ENCODE measurements at places on chromosomes 6 and 20.
A peak's percentile ranks its signal among the peaks of the same experiment; 100 is the strongest.

DNA sequence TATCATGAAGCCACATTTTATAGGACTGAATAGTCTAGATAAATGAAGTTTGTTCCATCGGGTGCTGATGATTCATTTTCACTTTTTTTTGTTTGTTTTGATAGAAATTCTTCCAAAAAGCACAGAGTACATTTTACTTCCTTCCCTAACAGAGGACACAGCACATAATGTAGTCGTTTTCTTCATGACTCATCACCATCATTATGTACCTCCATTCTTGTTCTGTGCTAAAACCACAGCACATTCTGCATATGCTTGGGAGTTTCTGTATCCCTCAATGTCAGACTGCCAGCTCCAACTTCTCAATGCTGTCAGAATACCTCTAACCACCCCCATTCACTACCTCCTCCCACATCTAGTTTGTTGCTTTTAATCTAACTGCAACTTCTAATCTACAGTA is 1004.9 kb upstream of the ADGRB3 start:
- no peaks in the 10 kb centered on the region for H3K27me3 ChIP-seq
- no peak overlapping the region for H3K27ac ChIP-seq
- DNase-seq: no peak

- H3K4me1 ChIP-seq: no peaks in the 10 kb centered on the region
- DNase-seq: no peak
- H3K27ac ChIP-seq: no peak overlapping the region
- H3K4me3 ChIP-seq: no peak overlapping the region
Measured at GRCh38 chr6:156315146-156315545, 462.0 kb upstream of the ARID1B start.

- H3K4me1 ChIP-seq: peaks cover 17% of the 10 kb centered on the region
- peaks cover 83% of the 10 kb centered on the region for H3K27me3 ChIP-seq
- no peaks in the 10 kb centered on the region for H3K36me3 ChIP-seq
- no peak overlapping the region for H3K27ac ChIP-seq
- H3K4me3 ChIP-seq: no peak overlapping the region
Measured at GRCh38 chr6:34149831-34150400, 4.0 kb upstream of the GRM4 start.

GRCh38 chr6:44733126-44733525 is 345.6 kb downstream of the CDC5L start:
- H3K36me3 ChIP-seq: no peaks in the 10 kb centered on the region
- no peaks in the 10 kb centered on the region for H3K4me1 ChIP-seq
- no peak overlapping the region for H3K4me3 ChIP-seq
- H3K27ac ChIP-seq: no peak overlapping the region
- H3K27me3 ChIP-seq: no peaks in the 10 kb centered on the region

DNA sequence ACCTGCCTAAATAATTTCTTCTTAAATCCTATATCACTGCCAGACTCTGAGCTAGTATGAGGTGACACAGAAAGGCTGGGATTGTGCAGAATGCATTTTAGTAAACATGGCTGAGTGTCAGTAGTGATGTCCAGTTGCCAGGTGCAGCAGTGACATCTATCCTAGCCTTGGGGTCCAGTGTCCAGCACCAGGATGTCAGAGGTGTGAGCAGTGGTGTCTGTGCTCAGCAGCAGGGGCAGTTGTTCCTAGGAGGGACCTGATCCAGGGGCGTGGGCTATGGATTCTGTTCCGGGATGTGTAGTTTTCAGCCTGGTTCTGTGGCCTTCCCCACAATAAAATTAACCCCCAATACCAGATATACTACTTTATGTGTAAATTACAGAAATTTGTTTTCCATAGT is 6.0 kb downstream of the HLA-C start:
- no peak overlapping the region for H3K27ac ChIP-seq
- no peaks in the 10 kb centered on the region for H3K36me3 ChIP-seq
- no peak for DNase-seq
- H3K27me3 ChIP-seq: no peaks in the 10 kb centered on the region
- no peaks in the 10 kb centered on the region for H3K4me1 ChIP-seq

DNA sequence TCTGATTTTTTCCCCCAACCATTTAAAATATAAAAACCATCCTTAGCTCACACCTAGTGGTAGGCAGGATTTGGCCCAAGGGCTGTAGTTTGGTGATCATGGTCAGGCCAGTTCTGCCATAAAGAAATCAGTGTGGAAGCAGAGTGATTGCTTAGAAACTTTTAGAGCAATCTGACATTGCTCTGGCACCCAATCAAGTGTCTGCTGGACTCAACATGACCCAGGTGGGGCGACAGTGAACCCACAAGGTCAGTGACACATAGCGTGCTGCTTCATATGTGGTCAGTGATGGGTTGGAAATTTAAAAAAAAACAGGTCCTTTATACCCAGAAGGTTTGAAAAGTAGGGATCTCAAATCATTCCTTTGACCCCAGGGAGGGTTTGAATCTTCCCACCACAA is 107.9 kb downstream of the BANF2 start:
- DNase-seq: no peak
- no peaks in the 10 kb centered on the region for H3K27me3 ChIP-seq
- no peaks in the 10 kb centered on the region for H3K36me3 ChIP-seq
- H3K4me3 ChIP-seq: no peak overlapping the region

DNA sequence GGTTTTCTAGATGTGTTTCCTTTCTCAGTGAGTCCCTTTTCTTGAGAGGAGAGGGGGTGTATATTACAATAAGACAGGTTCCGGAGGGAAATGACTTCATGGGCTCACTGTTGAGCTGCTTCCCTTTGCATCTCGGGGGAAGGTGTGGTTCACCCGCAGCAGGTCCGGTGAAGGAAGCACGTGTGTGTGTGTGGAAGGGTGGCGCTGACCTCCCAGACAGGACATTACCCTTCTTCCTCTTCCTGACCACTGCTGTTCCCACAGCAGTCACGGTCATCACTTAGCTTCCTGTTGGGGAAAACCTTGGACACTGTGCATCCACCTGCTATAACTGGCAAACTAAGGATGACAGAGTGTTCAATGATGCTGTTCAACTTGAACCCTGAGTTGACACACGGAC is 83.6 kb downstream of the PLEKHG1 start:
- H3K27me3 ChIP-seq: no peaks in the 10 kb centered on the region
- H3K4me1 ChIP-seq: peaks cover 11% of the 10 kb centered on the region
- H3K36me3 ChIP-seq: no peaks in the 10 kb centered on the region
- H3K4me3 ChIP-seq: no peak overlapping the region

DNA sequence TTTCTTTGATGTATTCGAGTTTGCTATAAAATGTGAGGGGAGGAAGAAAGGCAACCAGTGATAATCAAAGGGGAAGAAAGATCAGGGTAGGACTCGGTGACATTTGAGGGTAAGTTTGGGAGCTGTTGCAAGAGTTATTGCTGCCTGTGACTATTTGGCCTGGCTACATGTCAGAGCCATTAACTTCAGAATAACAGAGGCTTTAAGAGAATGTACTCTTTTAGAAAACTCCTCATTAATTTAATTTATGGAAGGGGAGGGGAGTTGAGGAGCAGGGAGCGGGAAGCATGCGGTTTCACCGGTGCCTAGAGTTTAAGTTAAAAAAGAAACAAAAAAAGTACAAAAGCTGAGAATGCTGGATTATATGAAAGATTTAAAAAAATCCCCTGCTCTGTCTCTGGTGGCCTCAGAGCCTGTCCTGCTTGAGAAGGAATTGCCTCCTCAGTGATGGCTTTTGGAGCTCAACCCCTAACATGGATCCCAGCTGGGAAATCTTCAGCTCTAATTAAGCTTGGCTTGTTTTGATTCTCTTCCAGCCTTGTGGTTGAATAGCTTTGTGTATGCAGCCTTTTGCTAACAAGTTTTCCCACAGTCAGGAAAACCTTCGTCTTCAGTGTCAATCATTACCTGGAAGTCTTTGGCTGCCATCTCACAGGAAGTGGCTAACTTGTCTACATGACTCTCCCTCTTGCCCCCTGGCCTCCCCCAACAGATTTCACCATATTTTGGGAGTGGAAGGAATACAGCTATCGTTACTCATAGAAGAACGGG is 238.2 kb downstream of the SOX4 start:
- H3K36me3 ChIP-seq: no peaks in the 10 kb centered on the region
- DNase-seq: no peak
- peaks cover 4% of the 10 kb centered on the region for H3K4me1 ChIP-seq
- no peak overlapping the region for H3K27ac ChIP-seq
- H3K4me3 ChIP-seq: no peak overlapping the region
- no peaks in the 10 kb centered on the region for H3K27me3 ChIP-seq

DNA sequence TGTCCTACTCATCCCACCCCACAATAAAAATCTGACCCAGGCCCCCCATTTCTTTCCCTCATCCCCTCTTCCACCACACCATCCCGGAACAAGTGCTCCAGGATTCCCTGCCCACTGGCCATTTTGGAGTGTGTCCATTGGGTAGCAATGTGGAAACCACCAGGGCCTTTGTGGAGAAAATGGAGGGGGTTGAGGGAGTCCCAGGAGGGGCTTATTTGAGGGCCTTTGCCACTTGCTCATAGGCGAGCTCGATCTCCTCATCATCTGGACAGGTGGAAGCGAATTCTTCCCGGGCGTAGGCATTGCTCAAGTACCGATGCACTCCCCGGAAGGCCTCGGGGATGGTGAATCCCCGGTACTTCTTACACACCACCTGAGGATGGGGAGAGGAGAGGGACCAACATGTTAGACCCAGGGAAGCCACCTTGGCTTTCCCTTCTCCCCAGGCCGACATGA is 1.6 kb upstream of the DDAH2 start:
- no peak for DNase-seq
- peak overlapping the region; percentile 73 for H3K4me3 ChIP-seq
- H3K36me3 ChIP-seq: peaks cover 65% of the 10 kb centered on the region
- H3K27me3 ChIP-seq: no peaks in the 10 kb centered on the region
- peaks cover 71% of the 10 kb centered on the region for H3K4me1 ChIP-seq
- peak overlapping the region; percentile 91 for H3K27ac ChIP-seq

DNA sequence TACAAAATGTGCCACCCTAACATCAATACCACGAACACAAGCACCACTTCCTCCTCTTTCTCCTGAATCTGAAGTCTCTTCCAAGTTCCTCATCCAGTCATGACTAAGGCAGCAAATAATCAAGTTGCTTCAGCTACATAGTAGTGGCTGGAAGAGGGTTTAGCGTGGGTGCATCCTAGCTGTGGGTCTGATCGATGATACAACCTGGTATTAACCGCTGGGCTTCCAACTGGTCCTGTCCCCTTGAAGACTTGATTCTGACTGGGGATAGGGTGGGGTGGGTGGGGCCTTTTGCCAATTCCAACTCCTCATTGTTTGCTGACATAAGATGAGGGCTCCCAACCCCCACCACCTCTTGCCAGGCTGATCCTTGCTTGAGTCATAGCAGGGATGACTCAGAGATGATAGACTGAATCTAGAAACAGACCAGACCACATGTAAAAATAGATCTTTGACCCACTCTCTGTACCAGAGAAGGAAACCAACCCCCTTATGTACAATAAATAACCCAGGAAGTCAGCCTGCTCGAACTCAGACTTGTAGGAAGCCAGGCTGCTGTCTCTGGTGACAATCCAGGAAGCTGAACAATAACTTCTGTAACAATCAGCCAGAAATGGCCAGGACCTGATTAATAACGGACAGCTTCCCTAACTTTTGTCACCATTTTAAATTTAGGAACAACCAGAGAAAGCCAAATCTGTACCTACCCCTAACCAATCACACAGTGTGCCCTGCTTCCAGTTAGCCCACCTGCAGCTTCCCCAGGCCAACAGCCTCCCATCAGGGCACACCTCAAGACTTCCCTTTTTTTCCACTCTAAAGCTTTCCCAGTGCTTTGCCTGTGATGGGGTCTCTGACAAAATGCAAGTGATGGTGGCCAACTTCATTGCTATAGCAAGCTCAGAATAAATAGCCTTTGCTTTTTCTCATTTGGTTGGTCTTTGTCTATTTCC is 68.9 kb upstream of the FAM184A start:
- peak; percentile 84 for DNase-seq
- peaks cover 26% of the 10 kb centered on the region for H3K4me1 ChIP-seq
- H3K27me3 ChIP-seq: no peaks in the 10 kb centered on the region

GRCh38 chr6:70592391-70593117 is 25.8 kb downstream of the SDHAF4 start:
- H3K27ac ChIP-seq: no peak overlapping the region
- H3K4me3 ChIP-seq: no peak overlapping the region
- H3K4me1 ChIP-seq: no peaks in the 10 kb centered on the region
- no peak for DNase-seq

- DNase-seq: no peak
- peak overlapping the region; percentile 32 for H3K4me3 ChIP-seq
- peaks cover 7% of the 10 kb centered on the region for H3K4me1 ChIP-seq
- no peak overlapping the region for H3K27ac ChIP-seq
- no peaks in the 10 kb centered on the region for H3K27me3 ChIP-seq
Measured at GRCh38 chr6:73299151-73299971, 36.4 kb upstream of the KHDC1 start.

DNA sequence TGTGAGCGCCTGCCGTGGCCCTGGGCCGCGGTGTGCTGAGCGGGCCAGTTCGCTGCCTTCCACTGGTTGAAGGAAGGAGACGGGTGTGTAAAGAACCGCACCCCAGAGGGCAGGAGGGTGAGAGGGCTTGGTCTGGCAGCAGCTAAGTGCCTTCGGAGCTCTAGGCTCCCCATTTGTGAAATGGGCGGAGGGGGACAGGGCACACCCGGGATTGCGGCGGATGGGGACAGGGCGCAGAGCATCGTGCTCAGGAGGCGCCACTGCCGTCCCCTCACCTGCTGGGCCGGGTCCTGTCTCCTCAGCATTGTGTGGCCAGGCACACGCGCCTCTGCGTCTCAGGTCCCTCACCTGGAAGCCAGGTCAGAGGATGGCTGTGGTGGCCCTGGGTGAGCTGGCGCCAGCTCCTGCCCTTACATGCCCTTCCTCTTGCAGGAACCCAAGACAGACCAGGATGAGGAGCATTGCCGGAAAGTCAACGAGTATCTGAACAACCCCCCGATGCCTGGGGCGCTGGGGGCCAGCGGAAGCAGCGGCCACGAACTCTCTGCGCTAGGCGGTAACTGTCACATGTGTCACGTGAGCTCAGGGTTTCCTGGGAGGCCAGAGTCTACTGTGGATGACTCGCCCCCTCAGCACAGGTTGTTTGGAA is 3.1 kb downstream of the ADRM1 start:
- no peak overlapping the region for H3K27ac ChIP-seq
- no peak for DNase-seq

- H3K4me3 ChIP-seq: no peak overlapping the region
- no peaks in the 10 kb centered on the region for H3K27me3 ChIP-seq
- DNase-seq: no peak
- H3K4me1 ChIP-seq: peaks cover 5% of the 10 kb centered on the region
- H3K27ac ChIP-seq: no peak overlapping the region
- H3K36me3 ChIP-seq: no peaks in the 10 kb centered on the region
Measured at GRCh38 chr6:11350294-11350693, 117.8 kb upstream of the NEDD9 start.

DNA sequence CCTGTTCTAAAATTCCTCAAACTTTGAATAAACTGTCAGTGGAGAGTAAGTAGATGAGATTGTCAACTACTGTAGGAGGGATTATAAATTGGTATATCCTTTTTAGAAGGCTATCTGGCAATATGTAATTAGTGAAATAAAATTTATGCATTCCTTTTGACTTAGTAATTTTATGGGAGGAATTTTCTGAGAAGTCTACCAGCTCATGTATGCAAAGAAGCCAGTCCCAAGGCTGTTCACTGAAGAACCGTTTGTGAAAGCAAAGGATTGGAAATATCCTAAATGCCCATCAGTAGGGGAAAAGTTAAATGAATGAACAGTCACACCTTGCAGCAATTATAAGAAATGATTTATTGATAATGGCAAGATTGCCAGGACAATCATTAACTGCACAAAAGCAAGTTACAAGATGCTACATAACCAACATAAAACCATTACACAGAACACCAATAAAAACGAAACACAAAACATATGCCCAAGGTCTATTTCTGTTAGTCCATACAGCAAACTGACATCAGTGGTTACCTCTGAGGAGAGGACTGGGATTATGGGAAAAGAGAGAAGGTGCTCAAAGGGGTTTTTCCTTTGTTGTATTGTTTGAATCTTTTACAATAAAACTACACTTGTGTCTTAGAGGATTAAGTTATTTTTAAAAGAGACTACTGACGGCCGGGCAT is 4.6 kb upstream of the DSTN start:
- H3K4me1 ChIP-seq: peaks cover 9% of the 10 kb centered on the region
- H3K36me3 ChIP-seq: no peaks in the 10 kb centered on the region
- no peak overlapping the region for H3K27ac ChIP-seq
- H3K27me3 ChIP-seq: no peaks in the 10 kb centered on the region
